NCI-H187 treated with DMSO at 0.1 percent for 48 hours (cell line): ENCODE measurements at places on chromosomes 11 and 22.

DNA sequence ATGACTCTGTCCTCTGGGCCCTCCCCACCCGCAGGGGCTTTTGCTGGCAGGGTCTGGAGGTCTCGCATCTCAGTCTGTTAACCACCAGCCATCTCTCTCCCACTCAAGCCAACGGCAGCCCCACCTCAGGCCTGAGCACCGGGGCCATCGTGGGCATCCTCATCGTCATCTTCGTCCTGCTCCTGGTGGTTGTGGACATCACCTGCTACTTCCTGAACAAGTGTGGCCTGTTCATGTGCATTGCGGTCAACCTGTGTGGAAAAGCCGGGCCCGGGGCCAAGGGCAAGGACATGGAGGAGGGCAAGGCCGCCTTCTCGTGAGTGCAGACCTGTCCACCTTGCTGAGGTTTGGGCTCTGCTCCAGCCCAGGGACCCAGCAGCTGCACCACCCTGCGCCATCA is 44.3 kb upstream of the TTC12 start:
- DNase-seq = no peak

- no peak for DNase-seq
These were observed 3.5 kb downstream of the H19 start for GRCh38 chr11:1994121-1994520.

DNA sequence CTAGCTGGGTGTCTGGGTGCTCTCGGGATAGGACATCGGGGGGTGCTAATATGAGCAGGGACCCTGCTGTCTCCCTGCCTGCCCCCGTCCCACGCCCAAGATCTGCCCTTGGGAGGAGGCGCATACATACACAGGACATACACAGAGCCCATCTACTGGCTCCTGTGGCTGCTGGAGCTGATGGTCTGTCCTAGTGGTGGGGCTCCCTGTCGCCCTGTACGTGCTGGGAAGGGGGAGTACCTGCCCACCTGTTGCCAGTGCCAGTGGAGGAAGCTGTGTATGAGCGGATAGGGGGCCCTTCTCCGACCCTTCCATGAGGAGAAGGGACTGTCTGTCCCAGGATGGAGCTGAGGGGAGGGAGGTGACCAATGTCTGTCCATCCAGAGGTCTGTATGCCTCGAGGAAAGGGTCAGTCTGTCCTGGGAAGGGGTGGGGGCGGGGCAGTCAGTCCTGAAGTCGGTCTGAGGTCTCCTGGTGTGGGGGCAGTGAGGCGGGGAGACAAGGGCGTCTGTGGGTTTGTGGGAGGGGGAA is 952 bp downstream of the TBC1D10A start:
- DNase-seq = no peak

- no peak for DNase-seq
These were observed 5.3 kb downstream of the CD248 start for GRCh38 chr11:66311470-66311964.

DNA sequence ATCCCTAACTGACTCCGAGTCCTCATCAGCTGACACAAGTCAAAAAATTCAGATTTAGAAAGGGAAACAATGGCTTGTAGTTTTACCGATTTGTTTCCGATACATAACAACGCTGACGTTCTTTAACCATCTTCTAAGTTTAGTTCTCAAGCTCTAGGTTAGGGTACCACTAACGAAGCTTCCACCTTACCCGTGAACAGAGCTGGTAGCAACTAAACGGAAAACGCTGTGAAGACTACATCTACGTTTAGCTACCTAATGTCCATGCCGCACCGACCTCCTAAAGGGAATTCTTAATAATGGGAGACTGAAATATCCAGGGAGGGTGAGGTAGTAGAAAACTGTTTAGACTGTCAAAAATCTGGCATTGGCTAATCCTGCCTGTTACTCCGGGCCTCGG is 1.0 kb downstream of the NUP98 start:
- no peak for DNase-seq

DNA sequence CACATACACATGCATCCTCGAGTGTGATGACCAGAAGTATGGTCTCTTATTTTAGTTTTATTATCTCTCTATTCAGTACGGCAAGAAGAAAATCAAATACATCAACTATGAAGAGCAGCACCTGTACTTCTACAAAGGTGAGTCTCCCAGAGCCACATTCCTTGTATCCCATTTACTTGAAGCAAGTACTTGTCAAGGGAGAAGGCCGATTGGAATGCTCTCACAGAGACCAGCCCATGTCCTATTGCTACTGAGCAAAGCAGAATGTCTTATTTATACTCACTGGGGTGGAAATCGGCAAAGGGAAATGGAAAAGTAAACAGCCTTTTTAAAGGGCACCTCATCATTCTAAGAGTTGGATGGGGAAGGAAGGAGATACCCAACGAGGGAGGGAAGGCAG is 72.6 kb upstream of the OR5AK2 start:
- no peak for DNase-seq

GRCh38 chr11:11409224-11409623 is 56.2 kb upstream of the CSNK2A3 start:
- no peak for DNase-seq

DNA sequence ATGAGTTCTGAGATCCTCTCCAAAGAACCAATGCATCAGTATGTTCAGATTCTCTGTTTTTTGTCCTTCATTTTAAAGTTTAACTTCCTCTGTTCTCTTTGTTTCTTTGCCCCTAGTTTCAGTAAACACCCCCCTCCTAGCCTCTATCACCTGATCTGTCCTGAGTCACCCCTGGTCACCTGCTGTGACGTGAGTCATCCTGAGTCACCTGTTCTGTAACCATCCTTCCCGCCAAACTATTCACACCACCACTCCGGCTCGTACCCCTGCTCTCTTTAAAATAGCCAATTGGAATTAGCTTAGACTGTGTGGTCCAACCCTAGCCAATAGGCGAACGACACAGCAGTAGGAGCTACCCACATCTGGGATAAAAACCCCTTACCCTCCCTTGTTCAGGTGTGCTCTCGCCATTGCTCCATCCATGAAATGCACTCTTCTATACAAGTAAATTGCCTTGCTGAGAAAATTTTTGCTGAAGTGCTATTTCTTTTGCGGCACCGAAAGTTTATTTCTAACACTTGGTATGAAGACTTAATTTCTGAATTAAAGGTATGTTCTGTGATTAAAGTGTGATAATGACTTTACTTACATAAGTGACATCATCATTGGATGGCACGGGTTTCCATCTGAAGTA is 318.4 kb downstream of the AASDHPPT start:
- no peak for DNase-seq

- no peak for DNase-seq
These were observed 56.8 kb downstream of the GUCY1A2 start for GRCh38 chr11:106961518-106961917.

DNA sequence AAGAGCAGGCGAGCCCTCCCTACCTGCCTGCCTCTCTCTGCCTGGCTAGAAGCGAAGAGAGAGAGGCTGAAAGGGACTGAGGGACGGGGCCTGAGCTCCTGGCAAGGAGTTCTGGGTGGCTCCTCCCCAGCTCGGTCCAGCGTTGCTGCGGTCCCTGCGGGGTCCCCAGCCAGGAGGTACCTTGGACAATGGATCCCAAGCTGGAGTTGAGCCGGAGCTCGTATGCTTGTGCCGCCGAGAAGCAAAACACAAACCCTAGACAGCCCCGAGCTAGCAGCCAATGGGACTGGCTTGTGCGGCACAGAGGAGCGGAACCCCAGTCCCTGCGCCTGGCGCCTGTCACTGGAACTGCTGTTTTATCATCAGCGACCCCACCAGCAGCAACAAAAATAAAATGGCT is 18.3 kb downstream of the SLC25A18 start:
- no peak for DNase-seq

DNA sequence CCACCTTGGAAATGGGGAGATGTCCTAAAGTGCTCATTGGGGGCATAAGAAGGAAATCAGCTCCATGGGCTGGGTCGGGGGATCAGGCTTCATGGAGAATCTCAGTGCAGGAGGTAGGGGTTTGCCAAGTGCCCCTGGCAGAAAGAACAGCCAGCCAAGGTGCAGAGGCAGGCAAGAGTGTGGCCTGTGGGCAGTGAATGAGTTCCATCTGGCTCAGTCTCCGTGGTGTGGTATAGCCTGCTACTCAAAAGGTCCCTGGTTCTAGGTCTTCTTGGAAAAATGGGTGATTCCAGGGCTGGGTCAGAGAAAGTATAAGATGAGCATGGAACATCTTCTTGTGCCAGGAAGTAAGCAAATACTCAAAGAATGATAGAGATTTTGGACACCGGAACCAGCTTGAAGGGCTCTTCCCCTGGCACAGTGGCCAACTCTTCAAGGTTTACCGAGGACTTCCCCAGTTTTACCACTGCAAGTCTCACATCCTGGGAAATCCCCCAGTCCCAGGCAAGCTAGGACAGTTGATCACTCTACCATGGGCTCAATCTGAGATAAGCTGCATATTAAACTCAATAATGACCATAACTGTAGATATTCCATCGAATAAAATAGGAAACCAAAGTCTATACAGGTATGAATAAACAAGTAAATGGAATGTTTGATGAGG is 10.6 kb upstream of the ARAP1 start:
- no peak for DNase-seq

DNA sequence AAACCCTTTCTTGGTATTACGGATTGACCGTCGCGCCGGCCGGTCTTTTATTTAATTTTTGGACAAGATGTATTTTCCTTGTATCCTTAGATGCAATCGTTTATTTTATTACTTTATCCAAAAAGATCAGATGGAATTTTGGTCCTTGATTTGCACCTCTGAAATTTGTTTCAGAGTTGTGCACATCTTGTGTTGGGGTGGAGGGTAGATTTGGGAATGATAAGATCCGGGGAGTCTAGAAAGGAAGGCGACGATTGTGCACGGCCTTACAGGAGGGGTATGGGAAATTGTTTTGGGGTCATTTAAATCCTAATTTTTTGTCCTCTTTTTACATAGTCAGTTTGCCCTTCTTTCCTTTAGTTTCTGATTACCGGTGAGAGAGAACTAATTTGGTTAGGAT is 1.4 kb downstream of the KDM2A start:
- no peak for DNase-seq
